Stimulated activated CD8-positive, alpha-beta memory T cell treated with anti-CD3 and anti-CD28 coated beads, Interleukin-7, amount 100 ng/mL, for 24 hours (primary cell): ENCODE measurements at places on chromosomes 5 and 9.

GRCh38 chr9:84169240-84169639 lies 171.3 kb downstream of the SLC28A3 start:
- DNase-seq: no peak

DNA sequence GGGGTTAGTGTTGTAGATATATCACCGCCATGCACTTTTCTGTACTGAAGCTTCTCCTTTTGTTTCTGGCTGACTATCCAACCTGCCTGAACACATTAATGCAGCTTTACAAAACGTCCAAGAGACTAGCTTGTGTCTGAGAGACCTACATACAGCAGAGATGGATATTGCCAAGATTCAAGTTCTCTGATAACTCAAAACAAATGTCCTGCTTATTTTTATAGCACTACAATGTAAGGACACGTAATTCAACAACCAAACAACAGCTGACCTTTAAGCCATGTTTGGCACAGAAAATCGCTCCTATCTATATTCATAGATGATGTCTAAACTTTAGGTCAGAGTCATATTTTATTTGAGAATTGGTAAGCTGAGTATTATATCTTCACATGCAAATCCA lies 76.2 kb upstream of the NTRK2 start:
- no peak for DNase-seq

GRCh38 chr5:141349917-141350619 lies at the start of gene PCDHGB1:
Gene PCDHGB1 (plus strand): TSS chr5:141350099. CDS start chr5:141350261, 162 bp downstream.
- DNase-seq: no peak

GRCh38 chr9:16179566-16179965 lies 626.7 kb downstream of the CCDC171 start:
- no peak for DNase-seq

DNA sequence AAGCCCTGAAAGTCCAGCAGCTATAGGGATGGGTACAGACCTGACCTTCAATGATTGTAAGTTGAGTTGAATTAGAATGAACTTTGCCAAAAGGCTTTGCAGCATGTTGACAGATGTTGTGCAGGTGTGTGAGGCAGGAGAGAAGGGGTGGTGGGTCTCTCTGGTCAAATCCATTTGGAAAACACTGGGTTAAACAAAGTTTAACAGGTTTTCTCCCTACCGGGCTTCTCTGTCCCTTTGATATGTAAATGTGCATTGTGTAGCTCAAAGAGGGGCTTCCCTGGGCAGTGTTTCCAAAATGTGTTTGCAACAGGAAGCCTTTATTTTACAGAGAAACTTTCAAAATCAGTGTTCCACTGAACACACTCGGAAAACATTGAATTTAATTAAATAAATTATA lies 72.1 kb upstream of the BRINP1 start:
- no peak for DNase-seq

DNA sequence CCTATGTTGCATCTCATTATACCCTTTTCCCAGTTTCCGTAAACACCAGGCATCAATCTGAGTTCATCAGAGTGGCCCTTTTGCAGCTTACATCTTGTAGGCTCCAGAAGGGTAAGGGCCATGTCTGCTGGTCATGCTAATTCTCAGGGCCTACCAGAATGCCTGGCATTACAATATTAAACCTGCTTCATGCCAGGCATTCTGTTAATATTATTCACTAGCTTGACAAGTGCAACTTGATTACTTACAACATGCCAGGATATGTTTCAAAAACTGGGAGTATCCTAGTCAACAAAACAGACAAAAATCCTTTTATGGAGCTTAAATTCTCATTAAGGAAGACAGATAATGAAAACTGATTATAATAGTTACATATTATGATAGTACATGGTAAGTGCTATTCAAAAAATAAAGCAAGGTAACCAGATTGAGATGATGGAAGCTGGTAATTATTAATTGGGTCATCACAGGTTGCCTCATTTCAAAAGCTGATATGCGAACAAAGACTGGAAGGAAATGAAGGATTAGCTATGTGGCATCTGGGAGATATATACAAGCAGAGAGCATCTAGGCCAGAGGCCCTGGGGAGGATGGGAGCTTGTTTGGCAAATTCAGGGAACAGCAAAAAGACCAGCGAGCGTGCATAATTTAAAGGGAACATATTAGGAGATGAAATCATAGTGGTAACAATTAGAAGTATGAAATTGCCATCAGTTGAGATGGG lies 406.3 kb downstream of the DMRT2 start:
- no peak for DNase-seq

DNA sequence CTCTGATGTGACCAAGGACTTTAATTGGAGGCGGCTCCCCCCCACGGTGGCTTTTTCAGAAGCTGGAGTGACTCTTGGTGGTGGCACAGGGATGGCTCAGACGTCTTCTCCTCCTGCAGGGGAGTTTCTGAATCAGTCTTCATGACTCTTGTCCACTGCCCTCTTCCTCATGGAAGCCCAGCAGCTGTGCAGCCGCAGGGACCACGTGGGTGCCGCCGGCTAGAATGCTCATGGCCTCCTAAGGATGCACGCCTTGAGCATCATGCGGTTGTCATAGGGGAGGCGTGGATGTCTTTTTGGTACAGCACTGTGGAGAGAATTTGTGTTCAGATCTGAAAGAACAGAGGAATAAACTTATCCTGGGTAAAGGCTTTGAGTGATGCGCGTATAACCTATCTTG lies 1.3 kb downstream of the TEX53 start:
- no peak for DNase-seq

DNA sequence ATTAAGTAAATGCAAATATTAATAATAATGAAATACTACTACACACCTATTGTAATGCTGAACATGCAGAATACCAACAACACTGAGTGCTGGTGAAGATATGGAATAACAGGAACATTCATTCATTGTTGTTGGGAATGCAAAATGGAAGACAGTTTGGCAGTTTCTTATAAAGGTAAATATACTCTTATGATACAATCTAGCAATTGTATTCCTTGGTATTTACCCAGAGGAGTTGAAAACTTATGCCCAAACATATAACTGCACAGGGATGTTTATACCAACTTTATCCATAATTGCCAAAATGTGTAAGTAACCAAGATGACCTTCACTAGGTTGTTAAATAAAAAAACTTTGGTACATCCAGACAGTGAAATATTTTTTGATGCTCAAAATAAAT lies 636.8 kb downstream of the PRR16 start:
- no peak for DNase-seq

DNA sequence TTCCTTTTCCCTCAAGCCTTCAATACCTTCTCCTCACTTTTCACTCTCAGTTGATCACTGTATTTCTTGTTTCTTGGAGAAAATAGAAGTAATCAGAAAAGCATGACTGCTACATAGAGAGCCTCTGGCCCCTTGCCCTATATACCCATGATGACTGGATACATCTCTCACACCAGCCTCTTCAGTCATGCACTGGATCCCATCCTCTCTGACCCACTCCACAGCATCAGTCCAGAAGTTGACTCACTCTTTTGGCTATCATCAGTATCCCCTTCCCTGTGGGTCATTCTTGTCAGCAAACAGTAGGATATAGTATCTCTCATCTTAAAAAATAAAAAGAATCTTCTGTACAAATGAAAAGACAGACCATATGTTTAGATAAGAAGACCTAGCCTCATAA lies 32.9 kb downstream of the PTCD2 start:
- DNase-seq: no peak
